ENCODE measurements at places on chromosomes 13 and 19.

- DNase-seq, result no peak
Observed at GRCh38 chr19:47158367-47158791, 27.7 kb downstream of the SAE1 start.

GRCh38 chr19:29206453-29206852 lies 6.5 kb downstream of the UQCRFS1 start:
- DNase-seq, result no peak

GRCh38 chr19:492091-492531 lies 4.2 kb upstream of the MADCAM1 start:
- DNase-seq, result no peak

GRCh38 chr19:16922949-16923348 lies 34.1 kb downstream of the F2RL3 start:
- no peak for DNase-seq

GRCh38 chr13:39577203-39577602 lies 25.8 kb downstream of the LHFPL6 start:
- DNase-seq, result no peak
